Mononuclear cell (primary cell): ENCODE measurements at places on chromosomes 1 and 21. TPM values are rescaled to one million over a fixed set of nuclear protein-coding genes. Genes with fewer than 3 reads are reported as not detected.

The CFH gene
- 1.6 TPM for total RNA-seq

The MPL gene
- 2.3 TPM for total RNA-seq

The BTBD8 gene
- total RNA-seq = 2.0 TPM

The DMBX1 gene
- not detected for total RNA-seq

The MPZ gene
- total RNA-seq = 1.0 TPM

The FAM163A gene
- 0.21 TPM for total RNA-seq

The OPTC gene
- not detected for total RNA-seq

The SZT2 gene
- total RNA-seq = 26.9 TPM

The TMEM222 gene
- total RNA-seq = 17.0 TPM

The ERICH3 gene
- total RNA-seq = under 0.01 TPM

The CCDC185 gene
- total RNA-seq = not detected

The MYBPH gene
- not detected for total RNA-seq

The C4BPA gene
- total RNA-seq = 0.10 TPM

The DYNLT4 gene
- total RNA-seq = 4.6 TPM

The RGS5 gene
- total RNA-seq = 1.4 TPM

The AURKAIP1 gene
- total RNA-seq = 27.8 TPM

The HORMAD1 gene
- 3.3 TPM for total RNA-seq

The CERS2 gene
- 84.8 TPM for total RNA-seq

The GOLT1A gene
- not detected for total RNA-seq

The IQGAP3 gene
- total RNA-seq = 0.10 TPM

The NPR1 gene
- not detected for total RNA-seq

The EVA1C gene
- total RNA-seq = 4.9 TPM

The IGSF21 gene
- not detected for total RNA-seq

The TRNP1 gene
- total RNA-seq = 1.2 TPM

The ALPL gene
- 0.21 TPM for total RNA-seq

The RHCE gene
- total RNA-seq = not detected

The BLACAT1 gene
- not detected for total RNA-seq

The SPRR2E gene
- total RNA-seq = not detected

The SYNC gene
- total RNA-seq = 0.10 TPM

The LCE1B gene
- total RNA-seq = not detected

The CD48 gene
- 996 TPM for total RNA-seq

The EVI5 gene
- total RNA-seq = 16.9 TPM

The TRPM2 gene
- 2.2 TPM for total RNA-seq

The GBP2 gene
- 161 TPM for total RNA-seq

The OR2M4 gene
- total RNA-seq = not detected

The EPHB2 gene
- 1.0 TPM for total RNA-seq

The LIN28A gene
- not detected for total RNA-seq

The BCL10 gene
- 66.5 TPM for total RNA-seq

The SELENOF gene
- total RNA-seq = 155 TPM

The MROH7 gene
- 0.42 TPM for total RNA-seq

The FAM167B gene
- not detected for total RNA-seq
